ENCODE measurements at places on chromosomes 16 and 17.

GRCh38 chr16:79986352-79986751 lies 385.8 kb upstream of the MAF start:
- DNase-seq: no peak

DNA sequence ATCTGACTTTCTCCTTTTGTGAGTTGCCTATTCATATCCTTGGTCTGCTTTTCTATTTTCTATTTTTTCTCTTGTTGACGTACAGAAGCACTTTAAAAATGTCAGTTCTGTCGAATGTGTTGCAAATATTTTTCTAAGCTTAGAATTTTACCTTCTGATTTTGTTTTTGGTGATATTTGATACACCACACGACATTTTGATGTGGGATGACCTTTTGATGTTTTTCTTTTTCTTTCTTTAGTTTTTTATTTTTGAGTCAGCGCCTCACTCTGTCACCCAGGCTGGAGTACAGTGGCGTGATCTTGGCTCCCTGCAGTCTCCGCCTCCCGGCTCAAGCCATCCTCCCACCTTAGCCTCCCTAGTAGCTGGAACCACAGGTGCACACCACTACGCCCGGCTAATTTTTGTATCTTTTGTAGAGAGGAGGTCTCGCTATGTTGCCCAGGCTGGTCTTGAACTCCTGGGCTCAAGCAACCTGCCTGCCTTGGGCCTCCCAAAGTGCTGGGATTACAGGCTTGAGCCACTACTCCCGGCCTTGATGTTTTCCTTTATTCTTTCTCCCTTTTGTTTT lies 39.6 kb downstream of the WSB1 start:
- peak; percentile 40 for DNase-seq

DNA sequence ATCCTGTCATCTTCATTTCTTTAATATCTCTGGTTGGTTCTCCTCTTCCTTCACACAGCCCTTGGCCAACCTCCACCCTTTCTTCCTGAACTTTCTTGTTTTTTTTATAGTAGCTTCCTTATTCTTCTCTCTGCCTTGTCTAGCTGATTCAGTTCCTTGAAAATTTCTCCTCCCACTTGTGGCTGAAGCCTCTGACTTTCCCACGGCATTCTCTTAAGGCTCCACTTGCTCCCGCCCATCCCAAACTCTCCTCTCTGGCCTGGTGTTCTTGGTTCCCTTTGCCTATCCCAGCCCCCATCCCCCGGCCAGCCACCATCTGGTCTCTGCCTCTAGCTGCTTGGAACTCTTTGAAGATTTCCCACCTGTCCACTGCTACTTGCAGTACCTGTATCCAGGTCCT lies 29.1 kb downstream of the NLRP1 start:
- no peak for DNase-seq

DNA sequence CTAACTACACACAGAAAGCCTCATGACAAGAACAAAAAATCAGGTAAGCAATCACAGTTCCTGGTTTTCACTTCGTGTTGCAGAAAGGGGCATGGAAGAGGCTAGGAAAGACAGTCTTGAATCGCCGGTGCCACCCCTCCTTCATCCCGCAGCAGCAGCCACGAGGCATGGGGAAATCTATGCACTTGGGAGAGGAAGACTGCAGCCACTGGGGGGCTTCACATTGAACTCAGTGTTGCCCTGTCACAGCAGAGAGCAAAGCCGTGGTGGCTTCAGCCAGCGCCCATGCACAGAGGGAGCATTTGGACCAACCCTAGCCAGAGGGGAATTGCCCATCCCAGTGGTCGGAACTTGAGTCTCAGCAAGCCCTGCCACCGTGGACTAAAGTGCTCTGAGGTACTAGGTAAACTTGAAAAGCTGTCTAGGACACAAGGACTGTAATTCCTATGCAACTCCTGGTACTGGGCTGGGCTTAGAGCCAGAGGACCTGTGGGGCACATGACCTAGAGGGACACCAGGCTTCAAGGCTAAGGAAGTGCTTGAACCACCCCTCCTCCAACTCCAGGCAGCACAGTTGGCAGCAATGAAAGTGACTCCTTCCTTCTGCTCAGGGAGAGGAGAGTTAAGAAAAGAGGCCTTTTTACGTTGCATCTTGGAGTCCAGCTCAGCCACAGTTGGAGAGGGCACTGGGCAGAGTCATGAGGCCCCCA lies 35.2 kb upstream of the ATP2C2 start:
- no peak for DNase-seq

DNA sequence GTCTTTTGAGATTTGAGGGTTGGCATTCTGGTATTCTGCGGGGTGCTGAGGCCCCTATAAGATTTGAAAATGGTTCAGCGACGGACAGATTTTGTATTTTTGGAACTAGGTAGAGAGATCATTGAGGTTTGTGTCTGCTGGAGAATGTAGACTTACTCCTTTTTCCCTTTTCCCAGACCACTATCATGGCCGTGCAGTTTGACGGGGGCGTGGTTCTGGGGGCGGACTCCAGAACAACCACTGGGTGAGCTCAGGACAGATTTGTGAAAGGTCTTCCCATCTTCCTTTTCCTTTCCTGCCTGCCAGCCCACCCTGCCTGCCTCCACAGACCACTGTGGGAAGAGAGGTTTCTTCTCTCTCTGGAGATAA lies 572 bp downstream of the PSMB6 start:
- peak; percentile 55 for DNase-seq

DNA sequence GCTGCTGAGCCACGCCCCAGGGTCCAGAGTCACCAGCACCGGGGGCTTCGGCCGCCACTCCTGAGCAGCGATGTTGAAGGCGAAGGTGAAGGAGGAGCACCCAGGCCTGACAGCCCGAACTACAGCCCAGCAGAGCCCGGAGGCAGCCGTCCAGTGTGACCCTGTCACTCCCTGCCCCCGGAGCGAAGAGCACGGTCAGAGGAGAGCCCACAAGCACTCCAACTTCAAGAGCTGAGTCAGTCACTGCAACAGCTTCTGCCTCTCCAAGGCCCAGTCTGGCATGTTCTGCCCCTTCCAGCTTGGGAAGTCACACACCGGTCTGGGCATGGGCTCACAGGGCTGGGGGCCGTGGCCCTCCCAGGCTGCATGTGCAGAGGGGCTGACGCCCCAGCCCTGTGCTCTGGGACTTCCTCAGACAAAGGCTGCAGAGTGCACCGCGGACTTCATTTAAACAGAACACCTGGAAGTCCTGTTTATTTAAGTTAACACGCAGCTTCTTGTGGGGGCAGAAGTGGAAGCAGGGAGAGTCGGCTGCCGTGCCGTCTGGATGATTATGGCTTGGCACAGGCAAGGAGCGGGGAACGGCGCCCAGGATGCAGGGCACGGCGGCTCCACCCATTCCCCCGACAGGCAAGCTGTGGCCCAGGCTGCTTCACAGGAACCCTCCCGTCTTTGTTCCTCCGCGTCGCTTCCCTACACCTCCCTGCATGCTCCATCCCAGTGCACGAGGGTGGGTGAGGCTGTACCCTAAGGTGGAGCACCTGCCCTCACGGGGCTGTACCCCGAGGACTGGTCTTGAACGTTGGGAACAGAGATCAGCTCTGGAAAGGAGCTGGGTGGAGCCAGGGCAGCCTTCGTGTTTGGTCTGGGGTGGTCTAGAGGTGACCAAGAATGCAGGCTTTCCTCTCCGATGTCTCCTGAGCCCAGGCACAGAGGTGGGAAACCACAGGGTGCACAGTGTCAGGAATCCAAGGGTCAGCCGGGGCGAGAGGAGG lies 68.9 kb upstream of the METRNL start:
- no peak for DNase-seq

DNA sequence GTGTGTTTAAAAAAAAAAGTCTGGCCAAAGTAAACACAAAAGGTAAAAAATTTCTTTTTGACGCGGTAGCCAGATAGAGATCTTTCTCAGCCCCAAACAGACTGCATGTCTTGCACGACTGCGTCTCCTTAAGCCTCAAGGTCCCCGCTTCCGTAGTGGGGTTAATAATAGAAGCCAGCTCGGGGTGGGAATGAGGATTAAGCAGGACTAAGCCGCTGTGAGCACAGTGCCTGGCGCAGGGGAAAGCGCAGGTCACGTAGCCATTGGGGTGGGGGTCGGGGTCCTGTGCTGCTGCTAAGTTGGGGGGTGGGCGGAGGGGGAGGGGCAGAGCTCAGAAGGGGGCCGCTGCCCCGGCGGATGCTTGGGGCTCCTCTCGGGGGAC lies 521 bp downstream of the GGA2 start:
- DNase-seq: peak; percentile 36

- no peak for DNase-seq
Measured at GRCh38 chr16:82027629-82028064, 7.4 kb upstream of the HSD17B2 start.

GRCh38 chr17:83174362-83175118 lies 95.1 kb downstream of the METRNL start:
- no peak for DNase-seq

DNA sequence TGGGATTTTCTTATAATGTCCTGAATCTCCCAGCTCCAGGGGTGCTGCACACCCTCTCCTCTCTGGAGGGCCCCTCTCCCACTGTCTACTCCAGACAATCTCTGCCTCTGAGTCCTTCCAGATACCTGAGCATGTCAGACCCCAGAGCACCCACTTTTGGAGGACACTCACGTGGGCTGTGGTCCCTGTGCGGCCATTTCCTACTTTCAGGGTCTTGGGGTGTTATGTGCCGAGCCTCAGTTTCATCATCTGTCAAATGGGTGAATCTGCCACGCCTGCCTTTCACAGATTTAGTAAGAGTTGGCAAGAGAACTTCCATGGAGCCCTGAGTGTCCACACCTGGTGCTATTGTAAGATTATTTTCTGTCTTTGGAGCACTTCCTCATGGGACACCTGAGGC lies 3.7 kb upstream of the FOXL1 start:
- DNase-seq: no peak

DNA sequence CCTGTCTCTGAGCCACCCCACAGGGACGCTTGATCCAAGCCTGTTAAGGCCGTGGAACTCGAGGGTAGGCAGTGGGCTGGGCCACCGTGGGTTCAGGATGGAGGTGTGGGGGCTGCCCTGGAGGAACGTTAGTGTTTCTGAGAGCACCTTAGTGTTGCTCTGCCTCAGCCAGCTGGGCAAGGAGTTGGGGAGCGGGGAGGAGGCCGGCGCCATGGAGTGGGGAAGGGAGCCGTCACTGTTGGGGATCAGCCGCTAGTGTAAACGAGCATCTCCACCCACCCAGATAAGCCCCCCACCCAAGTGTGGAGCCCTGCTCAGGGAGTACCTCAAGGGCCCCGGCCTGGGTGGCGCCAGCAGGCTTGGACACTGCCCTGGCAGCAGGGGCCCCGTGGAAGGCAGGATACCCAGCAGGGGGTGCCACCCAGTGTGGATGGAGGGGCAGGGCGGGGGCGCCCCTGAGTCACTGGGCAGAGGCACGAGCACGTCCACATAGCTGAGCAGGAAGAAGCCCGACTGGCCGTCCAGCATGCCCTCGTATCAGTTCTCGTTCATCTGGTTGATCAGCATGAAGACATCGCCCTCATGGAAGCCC lies 98.6 kb downstream of the KPNA2 start:
- no peak for DNase-seq

GRCh38 chr17:6651919-6652452 lies 424 bp downstream of the C17orf100 start:
- peak; percentile 41 for DNase-seq

DNA sequence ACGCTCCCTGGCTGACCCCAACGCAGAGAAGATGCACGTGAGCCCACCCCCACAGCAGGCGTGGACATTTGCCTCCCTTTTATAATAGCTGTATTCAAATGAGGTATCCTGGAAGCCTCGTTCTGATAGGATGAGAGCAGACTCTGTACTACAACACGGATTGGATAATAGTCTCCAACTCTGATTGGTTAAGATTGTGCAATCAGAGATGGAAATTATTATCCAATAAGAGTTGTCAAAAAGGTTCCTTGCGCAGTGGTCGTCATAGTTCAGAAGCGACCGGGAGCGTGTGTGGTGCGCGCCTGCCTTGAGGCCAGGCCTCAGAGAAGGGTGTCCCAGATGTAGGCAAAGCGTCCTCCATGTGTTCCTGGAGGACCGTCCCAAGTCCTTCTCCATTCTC lies 104.6 kb downstream of the USP22 start:
- DNase-seq: no peak

- DNase-seq: no peak
Measured at GRCh38 chr17:29753845-29754439, 131.2 kb upstream of the CORO6 start.

GRCh38 chr16:66605979-66606751 lies 1.7 kb downstream of the CMTM3 start:
- DNase-seq: no peak

GRCh38 chr16:30113031-30113710 lies at the start of gene GDPD3:
Gene GDPD3 (minus strand): TSS chr16:30113537. CDS start chr16:30113478, 59 bp downstream.
- DNase-seq: no peak

GRCh38 chr16:1054660-1055556 lies 17.6 kb upstream of the SSTR5 start:
- peak; percentile 59 for DNase-seq

DNA sequence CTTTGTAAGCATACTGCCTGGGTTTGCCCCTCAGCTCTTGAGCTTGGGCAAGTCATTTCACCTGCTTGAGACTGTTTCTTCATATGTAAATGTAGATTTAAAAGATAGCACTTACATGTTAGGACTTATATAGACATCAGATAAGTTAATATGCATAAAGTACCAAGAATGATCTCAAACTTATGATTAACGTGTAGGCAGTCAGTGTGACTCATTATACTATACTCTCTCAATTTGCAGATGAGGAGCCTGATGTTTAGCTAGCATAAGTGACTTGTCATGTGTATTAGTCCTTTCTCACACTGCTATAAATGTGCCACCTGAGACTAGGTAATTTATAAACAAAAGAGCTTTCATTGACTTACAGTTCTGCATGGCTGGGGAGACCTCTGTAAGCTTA lies 690.5 kb downstream of the KCNJ2 start:
- DNase-seq: no peak

DNA sequence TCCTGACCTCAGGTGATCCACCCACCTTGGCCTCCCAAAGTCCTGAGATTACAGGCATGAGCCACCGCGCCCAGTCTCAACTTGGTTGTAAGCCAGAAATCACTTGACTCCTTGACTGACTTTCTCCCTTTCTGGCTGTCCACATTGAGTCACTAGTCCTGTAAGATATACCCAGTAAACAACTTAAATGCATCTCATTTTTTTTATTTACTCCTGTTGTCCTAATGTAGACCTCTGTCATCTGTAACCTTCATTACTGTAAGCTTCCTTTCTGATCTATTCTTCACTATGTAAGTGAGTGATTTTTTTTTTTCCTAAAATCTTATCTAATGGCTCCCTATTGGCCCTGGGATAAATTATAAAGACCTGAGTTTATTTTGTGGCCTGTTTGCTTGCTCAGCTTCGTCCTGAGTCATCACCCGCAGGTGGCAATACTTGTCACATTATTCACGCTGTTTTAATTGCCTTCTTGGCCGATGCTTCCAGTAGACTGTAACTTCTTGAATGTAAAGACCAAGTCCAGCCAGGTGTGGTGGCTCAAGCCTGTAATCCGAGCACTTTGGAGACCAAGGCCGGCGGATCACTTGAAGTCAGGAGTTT lies 41.0 kb downstream of the PAFAH1B1 start:
- no peak for DNase-seq
